Activated CD8-positive, alpha-beta memory T cell treated with anti-CD3 and anti-CD28 coated beads for 4 hours (primary cell): ENCODE measurements at places on chromosomes 11 and 22.

GRCh38 chr11:93653571-93653970 is 7.9 kb upstream of the CEP295 start:
- no peak for DNase-seq

DNA sequence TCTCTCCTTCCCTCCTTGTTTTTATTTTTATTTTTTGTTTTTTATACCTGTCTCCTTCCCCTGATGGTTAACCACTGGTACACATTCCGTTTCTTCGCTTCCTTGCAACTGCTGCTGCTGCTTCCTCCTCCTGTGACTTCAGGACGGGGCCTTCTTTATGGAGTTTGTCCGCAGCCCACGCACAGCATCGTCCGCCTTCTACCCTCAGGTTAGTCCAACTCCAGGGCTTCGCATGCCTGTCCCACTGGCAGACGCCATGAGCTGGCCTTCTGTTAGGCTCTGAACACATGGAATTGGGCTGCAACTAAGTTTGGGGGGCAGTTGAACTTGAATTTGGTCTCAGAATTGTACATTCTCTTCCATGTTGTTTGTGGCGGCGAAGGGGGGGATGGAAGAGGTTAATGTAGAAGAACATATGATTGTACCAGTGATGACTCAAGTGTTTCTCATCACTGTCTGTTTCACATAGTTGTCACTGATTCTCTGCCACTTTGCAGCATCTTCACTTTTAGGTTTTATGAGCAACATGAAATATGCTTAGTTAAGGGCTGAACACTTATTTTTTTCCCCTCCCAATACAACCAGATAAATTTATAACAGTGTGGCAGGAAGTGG is 83.0 kb upstream of the YWHAH start:
- DNase-seq: no peak

- no peak for DNase-seq
Measured at GRCh38 chr11:100984668-100985067, 144.9 kb downstream of the PGR start.

DNA sequence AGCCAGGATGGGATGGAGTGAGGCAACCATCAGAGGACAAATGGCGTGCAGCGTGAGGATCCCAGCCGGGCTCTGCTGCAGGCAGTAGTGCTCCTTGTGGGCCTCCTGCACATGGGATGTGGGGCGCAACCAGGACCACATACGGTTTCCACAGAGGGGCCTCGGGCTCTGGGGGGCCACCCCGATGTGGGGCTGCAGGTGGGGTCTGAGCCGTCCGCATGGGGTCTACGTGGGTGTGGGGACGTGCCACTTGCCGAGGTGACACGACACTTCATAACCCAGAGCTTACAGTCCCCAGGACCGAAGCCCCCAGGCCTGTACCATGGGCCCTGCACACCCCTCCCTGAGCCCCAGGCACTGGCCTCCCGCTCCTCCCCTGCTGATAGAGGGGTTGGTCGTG is 10.8 kb downstream of the TTLL8 start:
- DNase-seq: no peak

GRCh38 chr22:31991102-31991839 is 46.9 kb downstream of the YWHAH start:
- no peak for DNase-seq

- DNase-seq: no peak
Measured at GRCh38 chr11:101336858-101337257, 207.2 kb upstream of the PGR start.

- DNase-seq: no peak
Measured at GRCh38 chr11:100353083-100353482, 334.0 kb upstream of the ARHGAP42 start.

GRCh38 chr11:30488304-30488998 is 97.7 kb downstream of the MPPED2 start:
- no peak for DNase-seq

GRCh38 chr11:121547574-121547973 is 94.8 kb upstream of the SORL1-AS1 start:
- no peak for DNase-seq

GRCh38 chr11:76747153-76747914 is 35.8 kb upstream of the TSKU start:
- DNase-seq: no peak

DNA sequence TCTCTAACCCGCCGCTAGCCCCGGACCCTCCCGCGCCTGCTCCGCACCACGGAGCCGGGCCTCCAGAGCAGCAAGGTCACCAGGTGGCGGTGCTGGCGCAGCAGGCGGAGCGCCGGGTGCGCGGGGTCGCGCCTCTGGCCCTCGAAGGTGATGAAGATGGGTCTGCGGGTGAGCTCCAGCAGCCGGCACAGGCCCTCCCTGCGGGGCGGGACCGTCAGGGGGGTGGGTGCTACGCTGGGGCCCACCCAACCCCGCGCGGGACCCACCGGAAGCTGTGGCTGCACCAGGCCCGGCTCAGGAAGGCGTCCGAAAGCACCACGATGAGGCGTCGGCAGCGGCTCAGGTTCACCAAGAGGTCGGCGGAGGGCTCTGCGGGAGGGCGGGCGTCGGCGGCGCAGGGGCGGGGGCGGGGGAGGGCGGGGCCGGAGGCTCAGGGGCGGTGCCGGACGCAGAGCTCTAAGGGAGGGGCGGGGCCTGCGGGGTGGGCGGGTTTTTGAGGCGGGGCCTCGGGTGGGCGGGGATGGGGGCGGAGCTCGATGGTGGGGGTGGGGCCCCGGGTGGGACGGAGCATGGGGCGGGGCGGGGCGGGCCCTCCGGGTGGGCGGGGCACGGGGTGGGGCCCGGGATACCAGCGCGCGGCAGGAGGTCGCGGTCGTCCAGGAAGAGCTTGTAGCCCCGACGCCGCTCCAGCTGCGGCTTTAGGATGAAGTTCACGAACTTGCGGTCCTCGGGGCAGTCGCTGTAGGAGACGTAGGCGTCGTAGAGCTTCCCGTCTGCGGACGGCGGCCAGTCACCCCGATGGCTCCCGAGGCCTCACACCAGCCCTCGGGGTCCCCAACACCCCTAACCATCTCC is 7.8 kb downstream of the SIGIRR start:
- DNase-seq: peak; percentile 83

DNA sequence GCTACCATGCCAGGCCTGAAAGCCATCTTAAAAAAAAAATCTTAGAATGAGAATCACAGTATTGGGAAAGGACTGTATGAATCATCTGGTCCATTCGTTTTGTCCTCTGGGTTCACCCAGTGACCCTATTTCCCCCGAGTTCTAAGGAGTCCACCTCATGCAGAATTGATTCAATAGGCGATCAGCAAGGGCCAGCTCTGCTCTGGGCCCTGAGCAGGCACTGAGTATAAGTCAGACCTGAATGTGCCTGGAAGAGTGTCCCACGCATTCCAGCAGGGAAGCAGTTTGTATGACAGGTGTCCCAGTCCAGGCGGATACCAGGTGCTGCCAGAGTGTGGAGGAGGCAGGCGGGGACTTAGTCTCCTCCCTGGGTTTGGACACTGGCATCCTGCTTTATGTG is 883 bp upstream of the HMOX1 start:
- DNase-seq: no peak

GRCh38 chr22:36765943-36766450 is 9.9 kb downstream of the IFT27 start:
- no peak for DNase-seq

DNA sequence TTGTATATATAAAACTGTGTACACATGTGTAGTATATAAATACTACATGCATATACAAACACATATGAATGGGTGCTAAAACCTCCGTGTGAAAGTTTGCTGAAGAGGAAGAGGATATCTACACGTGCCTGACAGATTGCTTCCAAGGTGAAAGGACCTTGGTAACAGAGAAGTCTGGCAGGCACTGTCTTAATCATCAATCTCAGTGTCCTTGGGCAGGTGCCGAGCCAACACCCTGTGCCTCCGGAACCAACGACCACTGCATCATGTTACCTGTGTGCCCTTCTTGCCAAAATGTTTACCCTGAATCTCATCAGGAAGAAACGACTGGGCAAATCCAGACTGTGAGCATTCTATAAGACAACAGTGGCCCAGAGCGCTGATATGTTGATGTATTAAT is 15.0 kb downstream of the NAP1L4 start:
- no peak for DNase-seq

DNA sequence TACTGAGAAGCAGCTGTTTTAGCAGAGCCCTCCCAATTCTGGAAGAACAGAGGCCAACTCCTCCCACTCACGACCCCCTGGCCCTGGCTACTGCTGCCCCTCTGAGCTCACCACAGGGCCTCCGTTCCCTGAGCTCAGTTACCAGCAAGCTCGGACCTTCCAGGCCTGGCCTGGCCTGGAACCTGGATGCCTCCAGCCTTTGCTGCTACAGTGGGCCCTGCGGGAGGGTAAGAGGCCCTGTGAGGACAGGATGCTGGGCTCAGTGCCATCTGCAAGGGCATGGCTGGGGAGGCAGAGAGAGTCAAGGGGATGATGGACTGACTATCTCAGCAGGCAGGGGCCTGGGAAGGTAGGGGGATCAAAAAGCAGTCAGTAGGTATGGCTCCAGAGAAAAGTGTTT is 209.9 kb upstream of the NCAM1 start:
- DNase-seq: no peak

- DNase-seq: no peak
Measured at GRCh38 chr11:2077061-2077802, 62.0 kb downstream of the IGF2 start.

- no peak for DNase-seq
Measured at GRCh38 chr11:115134926-115135325, 369.3 kb downstream of the CADM1 start.

DNA sequence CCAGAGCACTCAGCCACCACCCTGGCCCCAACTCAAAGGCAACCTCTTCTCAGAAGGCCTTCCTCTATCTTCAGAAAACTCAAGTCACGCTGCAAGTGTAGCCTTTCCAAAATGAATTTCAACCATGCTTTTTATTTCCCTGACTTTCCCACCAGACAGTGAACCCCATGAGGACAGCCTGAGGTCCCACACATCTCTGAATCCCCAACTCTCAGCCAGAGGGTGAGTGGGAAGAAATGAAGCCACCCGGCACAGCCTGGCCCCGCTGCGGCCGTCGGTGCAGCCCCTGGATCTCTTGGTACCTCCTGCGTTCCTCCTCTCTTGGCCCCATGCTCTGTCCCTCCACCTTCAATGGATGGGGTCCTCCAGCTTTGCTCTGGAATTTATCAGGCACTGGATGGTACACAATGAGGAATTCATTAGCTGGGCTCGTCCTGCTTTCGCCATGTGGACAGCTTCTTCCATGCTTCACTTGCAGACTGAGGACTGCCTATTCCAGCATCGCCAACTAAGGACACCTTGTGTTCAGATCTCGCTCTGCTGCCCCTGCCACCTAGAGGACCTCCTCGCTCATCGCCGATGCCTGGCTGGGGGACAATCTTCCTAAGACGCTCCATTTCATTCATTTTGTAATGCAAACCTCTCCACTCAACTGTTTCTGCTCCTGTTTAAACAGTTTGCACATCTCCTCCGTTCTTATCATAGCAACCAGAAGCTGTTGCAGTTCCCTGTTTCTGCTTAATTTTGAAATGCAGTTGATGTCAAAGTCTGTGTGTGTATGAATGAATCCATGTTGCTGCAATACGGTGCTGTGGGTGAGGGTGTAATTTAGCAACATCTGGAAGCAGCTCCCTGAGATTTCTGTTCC is 672.1 kb downstream of the TBC1D22A start:
- DNase-seq: no peak

DNA sequence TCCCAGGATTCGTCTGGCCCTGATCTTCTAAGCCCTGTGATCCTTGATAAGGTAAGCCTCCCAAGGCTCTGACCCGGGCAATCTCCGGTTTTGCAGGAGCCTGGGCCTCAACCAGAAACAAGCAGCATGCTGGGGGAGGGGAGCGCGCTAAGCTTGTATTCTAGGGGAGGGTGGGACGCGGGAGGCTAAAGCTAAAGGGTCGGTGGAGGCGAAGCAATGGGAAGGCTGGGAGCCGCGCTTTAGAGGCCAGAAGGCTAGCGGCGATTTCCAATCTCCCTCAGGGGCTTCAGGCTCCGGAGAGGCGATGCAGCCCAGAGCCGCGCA is 753 bp downstream of the PTPN5 start:
- no peak for DNase-seq

DNA sequence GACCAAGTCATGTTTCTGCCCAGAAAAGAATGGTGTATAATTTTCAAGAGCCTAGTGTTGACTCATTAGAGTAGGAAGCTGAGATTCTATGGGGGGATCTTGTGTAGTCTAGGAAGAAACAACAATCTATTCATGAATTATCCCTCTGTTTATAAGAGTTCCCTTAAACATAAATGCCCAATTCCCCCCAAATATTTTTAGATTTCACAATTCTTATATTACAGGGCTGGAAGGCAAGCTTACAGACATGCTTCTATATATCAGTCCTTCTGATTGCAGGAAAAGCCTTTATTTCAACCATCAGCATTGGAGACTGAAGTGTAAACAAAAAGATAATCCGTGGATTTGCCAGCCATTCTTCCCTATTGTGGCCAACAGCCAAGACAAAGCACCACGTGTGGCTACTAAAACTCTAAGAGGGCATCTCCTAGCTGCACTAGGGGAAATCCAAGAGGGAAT is 71.4 kb downstream of the NAT10 start:
- DNase-seq: no peak

DNA sequence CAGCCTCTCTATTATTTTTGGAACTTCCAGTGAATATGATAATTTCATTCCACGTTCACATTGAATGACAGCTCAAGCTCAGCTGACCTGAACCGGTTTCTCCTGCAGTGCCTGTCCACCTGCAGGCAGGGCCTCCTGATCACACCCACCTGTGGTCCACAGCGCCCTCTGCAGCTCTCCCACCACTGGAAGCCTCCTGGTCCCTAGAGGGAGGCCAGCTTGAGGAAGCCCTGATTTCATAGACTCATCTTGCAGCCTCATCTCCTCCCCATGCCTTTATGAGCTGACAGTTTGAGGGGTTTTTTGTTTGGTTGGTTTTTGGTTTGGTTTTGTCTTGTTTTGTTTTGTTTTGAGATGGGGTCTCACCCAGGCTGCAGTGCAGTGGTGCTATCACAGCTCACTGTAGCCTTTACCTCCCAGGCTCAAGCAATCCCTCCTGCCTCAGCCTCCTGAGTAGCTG is 29.9 kb upstream of the MALAT1 start:
- no peak for DNase-seq

DNA sequence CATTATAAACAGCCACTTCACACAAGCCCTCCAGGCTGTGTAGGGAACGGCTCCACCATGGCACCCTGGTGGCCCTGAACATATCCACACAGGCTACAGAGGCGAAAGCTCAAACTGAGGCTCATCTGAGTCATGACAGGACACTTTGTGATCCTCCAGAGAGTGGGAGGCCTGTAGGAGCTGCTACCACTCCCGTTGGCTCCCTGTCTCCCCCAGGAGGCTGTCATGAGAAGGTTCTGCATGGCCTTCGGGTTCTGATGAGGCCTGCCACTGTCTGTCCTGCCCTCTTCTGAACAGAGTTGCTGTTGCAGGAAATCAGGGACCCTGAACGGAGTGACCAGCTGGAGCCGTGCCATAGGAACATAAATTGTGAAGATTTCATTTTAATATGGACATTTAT is 23.8 kb upstream of the ALDH3B2 start:
- no peak for DNase-seq
